ENCODE measurements at places on chromosomes 4 and X.

DNA sequence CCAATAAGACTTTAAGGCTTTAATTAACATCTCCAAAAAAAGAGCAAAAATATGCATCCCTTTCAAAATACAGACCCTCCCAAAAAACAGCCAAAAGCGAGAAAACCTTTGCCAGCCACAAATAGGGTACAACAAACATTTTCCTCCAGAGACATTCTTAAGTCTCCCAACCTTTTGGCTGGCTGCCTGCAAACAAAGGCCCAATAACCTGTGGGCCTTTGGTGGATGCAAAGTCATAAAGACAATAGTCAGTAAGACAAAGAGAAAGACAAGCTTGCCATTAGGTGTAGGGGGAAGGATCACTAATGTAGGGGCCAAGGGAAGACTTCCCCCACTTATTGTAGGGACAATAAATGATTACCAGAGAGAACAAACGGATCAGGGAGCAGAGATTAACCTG, 215.5 kb upstream of the ZFP42 start:
- DNase-seq: no peak

- DNase-seq: no peak
Observed at GRCh38 chrX:2705046-2705832, 14.1 kb downstream of the CD99 start.

GRCh38 chr4:142600952-142601351, 245.1 kb downstream of the INPP4B start:
- no peak for DNase-seq

- DNase-seq: no peak
Observed at GRCh38 chr4:184102927-184103326, 114.7 kb downstream of the ENPP6 start.

DNA sequence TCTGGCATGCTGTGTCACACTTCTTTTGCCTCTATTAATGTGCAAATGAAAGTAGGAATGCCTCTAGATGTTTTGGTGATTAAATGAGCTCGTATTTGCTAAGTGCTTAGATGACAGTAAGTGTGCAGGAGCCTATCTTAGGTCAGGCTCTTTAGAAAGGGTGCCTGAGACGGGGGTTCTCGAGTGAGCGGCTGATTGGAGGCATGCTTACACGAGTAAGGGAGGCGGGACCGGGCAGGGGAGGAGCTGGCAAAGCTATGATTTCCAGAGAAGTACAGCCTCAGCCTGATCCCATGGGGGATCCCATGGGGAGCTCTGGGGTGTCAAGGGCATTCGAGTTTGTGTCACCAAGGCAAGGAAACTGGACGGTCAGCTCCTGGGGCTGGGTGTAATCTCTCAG, 44.8 kb downstream of the CLDN34 start:
- no peak for DNase-seq

GRCh38 chr4:147012059-147012707, 66.5 kb upstream of the TTC29 start:
- DNase-seq: no peak

- peak; percentile 52 for DNase-seq
Observed at GRCh38 chr4:89222170-89222569, 85.4 kb downstream of the GPRIN3 start.

DNA sequence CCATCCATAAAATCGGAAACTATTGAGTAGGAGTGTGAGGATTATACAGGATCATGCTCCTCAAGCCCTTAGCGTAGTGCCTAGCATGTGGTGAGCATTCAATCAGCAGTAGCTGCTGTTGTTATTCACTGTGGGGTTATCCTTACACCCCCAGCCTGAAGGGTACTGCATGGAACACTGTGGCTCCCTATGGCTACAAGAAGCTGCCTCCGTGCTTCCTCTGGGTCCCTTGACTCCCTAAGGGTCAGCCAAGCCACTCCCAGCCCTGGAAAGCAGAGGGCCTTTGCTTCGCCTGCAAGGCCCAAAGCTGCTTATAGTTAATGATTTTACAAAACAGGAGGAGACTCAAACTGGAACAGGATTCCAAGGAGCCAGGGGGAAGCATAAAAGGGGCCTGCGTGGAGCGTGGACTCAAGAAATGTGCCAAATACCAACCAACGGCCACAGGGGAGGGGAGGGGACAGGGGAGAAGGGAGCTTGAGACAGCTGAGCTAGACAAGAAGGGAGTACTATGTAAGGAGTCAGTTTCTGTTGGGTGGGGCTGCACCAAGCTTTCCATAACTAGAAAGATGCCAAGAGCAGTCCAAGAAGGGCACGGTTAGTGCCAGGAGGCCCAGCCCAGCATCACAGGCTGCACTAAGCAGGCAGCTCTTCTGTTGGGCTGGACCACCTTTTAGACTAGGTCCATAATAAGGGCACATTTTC, 15.9 kb downstream of the SEPTIN6 start:
- DNase-seq: no peak

DNA sequence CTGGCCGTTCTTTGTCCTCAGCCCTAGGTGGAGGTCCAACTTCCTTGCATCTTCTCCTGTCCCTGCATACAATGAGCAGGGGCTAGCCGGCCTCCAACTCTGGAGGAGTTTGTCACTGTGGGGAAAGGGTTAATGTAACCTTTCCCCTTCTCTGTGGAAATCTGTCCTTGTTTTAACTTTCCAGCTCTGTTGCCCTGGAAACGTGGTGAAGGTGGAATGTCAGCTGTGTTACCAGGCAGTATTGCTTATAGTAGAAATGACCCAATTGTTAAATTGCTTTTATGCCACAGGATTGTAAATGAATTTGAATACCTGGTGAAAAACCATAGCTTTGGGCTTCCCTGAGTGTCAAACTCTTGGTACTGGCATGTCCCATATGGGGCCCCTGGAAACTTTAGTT, 131.6 kb upstream of the SCML1 start:
- no peak for DNase-seq

DNA sequence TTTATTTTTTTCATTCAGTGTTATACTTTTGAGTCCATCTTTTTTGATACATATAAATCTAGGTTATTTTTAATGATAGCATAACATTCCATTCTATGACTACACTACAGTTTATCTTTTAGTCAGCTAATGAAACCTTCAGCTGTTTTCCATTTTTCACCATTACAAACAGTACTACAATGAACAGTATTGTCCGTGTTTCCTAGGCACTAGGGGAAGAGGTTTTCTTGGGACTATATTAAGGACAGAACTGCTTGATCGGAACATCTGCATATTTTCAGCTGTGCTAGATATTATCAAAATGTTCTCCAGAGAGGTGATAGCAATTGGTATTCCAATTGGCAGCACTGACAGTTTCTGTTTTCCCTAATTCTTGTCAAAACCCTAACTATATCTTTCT, 44.3 kb upstream of the HCCS start:
- no peak for DNase-seq

GRCh38 chr4:52660643-52661042, 1.5 kb upstream of the USP46 start:
- no peak for DNase-seq

GRCh38 chr4:110055158-110055768, 142.6 kb downstream of the EGF start:
- DNase-seq: peak; percentile 90

DNA sequence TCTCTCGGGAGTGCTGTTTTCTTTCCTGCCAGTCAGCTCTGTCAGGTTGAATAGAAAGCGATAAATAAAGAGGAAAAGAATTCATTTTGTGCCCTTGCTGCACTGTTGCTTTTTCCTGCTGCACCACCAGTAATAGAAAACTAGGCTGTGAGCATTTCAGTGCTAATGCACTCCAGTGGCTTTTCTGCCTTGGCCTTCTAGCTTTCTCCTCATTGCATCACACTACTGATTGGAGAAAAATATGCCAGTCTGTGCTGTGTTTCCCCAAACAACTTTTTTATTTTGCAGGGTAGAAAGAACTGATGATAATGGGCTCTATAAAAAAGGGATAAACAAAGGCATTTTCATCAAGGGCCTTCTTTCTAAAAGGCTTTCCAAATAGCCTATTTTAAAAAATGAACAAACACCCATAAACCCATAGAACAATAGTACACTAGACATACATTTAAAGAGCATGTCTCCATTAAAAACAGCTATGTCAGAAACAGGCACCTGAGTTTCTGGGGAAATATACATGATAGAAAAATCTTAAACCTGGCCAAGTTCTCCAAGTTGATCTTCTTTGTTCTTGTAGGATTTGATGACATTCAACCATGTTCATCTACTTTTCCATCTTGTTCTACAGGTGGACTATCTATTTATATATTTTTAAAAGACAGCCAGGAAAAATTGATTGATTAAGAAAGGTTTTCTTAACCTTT, 86.3 kb downstream of the GPRIN3 start:
- DNase-seq: no peak

DNA sequence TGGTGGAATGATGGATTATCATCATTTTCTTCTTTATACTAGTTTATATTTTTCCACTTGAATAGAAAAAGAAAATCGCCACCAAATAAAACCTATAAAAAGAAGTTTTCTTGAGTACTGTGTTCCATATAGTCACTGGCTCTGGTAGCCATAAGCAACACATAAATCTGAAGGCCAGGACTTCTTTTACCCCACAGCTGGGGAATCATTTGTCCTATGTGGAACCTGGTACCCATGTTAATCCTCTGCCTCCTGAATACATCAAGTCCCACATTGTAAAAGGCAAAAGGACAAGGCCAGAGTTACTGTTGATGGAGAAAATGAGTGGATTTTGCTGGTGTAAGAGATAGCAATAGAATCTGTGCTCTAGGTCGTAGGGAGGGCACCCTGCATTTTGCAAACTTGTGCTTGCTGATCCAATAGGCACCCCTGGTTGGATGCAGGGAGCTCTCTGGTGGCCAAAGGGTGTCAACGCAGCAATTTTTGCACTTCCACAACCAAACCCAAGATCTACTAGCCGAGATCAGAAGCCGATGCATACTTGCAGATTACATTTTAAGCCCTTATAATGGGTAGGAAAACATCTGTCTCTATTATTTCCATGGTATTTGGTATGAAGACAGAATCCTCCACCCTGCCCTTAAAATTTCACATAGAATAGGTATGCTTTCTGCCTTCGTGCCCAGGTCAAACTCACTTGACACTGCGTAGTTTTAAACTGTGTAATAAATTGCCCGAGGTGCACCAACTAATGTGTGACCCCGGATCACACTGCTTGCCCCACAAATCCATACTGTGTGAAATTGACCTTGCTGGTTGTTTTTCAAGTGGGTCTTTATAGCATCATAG, 146.2 kb upstream of the SCML1 start:
- DNase-seq: peak; percentile 68

GRCh38 chr4:2371765-2372487, 46.5 kb downstream of the ZFYVE28 start:
- no peak for DNase-seq

DNA sequence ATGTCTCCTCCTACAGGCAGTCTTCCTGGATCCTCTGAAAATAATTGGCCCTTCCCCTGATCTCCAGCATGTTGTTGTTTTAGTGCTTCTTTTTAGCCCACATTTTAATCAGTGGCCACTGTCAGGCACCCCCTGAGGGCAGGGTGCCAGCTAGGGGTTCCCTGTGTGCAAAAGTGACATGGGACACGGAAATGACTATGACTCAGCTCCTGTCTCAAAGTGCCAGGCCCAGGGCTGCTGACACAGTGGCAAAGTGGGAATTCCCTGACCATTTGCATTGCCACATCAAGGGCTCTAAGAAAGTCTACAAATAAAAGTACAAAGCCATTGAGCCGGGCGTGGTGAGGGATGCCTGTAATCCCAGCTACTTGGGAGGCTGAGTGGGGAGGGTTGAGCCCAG, 24.8 kb downstream of the HMX1 start:
- no peak for DNase-seq

DNA sequence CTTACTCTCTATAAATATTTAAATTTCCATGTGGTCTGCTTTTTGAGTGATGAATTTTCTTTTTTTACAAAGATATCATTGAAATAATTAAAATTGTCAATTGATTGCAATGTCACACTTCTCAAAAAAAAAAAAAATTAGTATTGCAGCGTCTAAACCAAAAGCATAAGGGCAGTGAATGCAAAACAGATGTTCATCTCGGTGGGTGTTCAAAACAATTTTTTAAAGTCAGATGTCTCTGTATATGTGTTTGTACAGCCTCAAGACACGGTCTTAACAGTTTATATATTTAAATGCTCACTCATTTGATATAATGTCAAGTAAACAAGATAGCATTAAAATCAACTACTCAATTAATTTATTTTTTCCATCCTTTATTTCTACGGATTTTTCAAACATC, 52.3 kb downstream of the PALLD start:
- no peak for DNase-seq

DNA sequence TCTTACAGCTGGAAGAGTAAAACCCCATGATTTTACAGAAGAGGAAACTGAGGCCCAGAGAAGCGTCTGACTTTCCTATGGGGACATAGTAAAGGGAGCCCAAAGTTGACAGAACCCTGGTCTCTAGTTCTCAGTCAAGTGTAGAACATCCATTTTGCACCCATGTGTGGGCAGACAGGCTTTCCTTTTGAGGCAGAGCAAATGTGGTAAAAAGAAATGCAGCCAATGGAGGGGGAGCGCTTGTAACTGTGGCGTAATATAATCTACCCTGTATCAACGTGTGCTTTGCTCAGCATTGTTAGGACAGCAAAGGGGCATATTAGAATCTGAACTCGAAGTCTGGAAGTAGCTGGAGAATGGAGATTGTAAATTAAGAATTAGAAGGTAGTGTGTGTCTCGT, 8.8 kb downstream of the MAMLD1 start:
- no peak for DNase-seq

DNA sequence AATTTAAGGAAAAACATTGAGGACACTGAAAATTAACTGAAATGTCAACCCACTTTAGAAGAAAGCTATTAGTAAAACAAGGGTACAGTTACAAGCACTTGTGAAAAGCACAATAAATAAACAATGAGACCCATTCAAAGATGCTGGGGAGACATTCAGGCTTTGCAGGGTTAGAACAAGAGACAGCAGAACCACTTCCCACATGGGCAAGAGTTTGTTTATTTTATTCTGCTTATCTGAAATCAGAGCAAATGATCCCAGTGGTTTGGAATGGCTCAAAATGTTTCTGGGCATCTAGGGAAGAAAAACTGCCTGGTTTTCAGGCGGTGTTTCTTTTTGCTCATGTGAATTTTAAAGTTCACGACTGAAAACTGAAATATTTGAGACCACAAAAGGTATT, 42.4 kb downstream of the PPP3CA start:
- DNase-seq: no peak

DNA sequence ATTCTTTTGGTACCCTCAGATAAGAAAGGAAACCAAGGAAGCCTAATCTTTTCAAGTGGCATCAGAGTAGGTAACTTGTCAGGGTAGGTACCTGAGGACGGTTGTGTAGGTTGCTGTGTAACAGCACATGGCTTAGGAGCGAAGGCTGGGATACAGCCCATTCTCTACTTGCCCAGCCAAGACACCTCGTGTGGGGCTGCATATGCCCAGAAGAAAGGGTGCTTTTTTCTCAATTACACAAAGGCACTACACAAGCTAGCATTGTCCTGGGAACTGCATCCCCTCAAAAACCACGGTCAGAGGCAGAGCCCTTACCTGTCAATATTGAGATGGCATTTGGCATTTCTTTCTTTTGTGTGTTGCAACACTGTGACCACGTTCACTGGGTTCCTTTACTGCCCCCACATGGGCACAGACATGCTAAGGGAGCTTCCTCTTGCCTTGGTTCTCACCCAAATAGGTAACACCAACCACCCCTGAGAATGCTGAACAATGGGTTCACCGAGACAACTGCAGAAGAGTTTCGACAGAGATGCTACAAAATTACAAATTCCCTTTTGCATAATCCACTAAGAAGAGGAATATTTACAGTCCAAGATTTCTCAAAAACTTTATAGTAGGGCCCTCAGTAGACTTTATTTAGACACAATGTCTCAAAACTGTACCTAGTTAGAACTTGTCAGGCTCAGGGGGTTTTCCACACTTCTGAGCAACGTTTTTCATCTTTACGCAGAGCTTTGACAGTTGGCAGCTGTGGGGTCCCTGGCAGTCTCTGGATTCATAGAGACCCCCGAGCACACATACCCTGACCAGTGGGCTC, 35.8 kb upstream of the TNIP3 start:
- DNase-seq: no peak

Data from small intestine (tissue), 16 donors.